Activated CD8-positive, alpha-beta memory T cell treated with anti-CD3 and anti-CD28 coated beads, Interleukin-2, amount 50 U/mL, for 4 hours (primary cell): ENCODE measurements at places on chromosomes 11 and 22.

DNA sequence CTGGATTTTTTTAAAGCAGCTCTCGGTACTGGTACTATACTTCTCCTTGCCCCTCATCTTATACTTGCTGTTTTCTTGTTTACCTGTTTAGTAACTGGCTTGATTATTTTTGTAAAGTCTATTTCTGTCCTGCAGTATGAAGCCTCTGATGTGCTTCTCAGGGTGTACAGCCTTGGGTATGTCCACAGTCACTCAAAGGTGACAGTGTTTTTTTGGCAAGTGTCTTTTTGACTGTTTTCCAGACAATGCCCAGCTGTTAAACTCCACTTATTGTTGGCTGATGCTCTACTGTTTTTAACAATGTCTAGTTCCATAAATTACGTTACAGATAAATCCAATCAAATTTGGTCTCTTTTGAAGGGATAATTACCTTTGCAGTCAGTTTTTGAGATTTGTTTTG, 475.2 kb downstream of the JRKL start:
- no peak for DNase-seq

DNA sequence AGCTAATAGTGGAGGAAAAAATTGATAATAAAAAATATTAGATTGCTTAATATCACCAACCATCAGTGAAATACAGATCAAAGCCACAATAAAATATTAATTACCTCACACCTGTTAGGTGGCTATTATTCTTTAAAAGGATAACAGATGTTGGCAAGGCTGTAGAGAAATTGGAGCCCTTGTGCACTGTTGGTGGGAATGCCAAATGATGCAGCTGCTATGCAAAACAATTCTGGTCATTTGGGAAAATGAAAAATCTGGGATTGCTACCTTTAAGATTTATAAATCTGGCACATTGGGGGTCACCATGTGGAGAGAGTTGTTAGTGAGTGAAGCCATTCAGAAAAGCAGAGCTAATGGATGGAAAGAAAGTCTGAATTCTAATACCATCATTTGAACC, 143.4 kb downstream of the FCHSD2 start:
- no peak for DNase-seq

DNA sequence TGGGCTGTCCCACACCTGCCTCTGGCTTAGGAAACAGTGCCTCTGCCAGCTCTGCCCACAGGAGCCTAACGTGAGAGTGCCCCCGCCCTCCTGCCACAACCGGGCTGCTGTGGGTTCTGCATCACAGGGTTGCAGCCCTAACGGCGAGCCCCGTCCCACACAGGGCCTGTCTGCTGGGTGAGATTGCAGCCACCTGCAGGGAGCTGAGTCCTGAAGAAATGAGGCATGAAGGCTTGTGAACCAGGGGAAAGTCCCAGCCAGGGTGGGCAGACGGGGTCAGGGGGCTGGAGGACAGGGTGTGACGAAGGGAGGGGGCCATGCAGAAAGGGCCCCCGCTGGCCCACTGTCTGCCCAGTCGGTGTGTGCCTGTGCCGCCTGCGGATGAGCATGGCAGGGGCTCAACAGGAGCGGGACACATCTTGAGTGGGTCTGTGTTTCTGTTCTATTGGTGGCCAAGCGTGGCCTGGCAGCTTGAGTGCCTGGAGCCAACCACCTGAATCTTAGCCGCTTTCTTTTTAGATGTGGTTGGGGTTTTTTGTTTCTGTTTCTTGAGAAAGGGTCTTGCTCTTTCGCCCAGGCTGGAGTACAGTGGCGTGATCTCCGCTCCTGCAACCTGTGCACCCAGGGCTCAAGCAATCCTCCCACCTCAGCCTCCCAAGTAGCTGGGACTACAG, 38.9 kb downstream of the CTTN start:
- no peak for DNase-seq

- no peak for DNase-seq
Observed at GRCh38 chr11:29802522-29802921, 214.3 kb downstream of the KCNA4 start.

DNA sequence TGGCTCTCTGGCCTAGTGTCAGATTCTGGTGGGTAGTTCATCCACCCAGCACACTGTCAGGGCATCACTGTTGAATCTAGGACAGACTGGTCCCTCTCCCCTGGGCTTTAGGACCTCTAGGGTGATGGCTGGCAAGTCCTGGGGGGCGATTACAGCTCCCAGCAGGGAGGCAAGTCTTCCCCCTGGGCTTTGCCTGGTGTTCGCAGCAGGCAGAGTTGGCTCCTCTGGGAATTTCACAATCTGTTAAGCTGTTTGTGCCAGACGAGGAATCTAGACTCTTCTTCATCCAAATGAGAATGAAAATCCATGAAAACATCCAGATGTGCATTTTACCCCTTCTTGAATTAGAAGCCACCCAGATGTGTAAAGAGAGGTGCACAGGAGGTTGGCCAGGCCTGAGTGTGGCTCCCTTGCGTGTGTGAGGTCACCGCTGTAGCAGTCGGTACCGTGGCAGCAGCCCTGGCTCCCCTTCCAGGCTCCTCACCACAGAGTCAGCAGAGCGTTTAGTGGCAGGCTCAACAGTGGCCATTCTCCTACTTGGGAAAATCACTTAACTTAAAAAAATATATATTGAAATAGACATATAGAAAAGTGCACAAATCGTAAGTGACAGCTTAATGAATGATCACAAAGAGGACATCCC, 99.9 kb upstream of the TBCEL start:
- no peak for DNase-seq

GRCh38 chr11:95531116-95531515, 258.5 kb downstream of the FAM76B start:
- DNase-seq = no peak

DNA sequence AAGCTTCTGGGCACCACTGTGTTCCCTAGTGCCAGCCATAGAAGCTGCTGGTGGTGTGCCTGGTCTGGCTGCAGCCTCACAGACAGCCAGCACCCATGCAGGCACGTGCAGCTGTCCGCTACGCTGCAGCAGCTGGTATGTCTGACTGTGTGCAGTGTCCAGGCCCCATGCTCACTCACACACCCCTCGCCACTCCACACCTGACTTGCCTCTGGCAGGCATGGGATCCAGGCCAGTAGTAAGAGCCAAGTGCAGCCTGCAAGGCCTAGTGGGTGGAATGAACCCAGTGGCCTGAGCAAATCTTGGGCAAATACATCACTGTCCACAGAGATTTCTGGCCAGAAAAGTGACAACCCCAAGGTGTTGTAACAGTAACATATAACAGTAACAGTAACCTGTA, 111.9 kb downstream of the ARHGAP20 start:
- no peak for DNase-seq

GRCh38 chr11:66225066-66225465, 43.4 kb upstream of the RAB1B start:
- no peak for DNase-seq

DNA sequence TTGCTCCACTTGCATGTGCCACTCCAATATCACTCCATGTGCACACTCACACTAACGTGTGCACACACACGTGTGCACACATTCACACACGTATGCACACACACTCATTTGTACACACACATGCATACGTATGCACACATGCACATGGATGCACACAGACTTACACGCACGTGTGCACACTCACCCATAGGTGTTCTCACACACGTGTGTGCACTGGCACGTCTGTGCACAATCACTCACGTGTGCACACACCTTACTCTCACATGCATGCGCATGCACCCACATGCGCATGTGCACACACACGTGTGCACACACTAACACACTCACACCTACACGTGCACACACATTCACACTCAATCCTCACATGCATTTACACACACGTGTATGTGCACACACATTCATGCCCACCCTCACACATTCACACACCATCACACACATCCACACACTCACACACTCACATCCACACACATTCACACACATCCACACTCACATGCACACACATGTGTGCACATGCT, 9.3 kb upstream of the MS4A15 start:
- DNase-seq = no peak

GRCh38 chr11:126808836-126809235, 191.7 kb downstream of the KIRREL3 start:
- no peak for DNase-seq

- DNase-seq = no peak
Observed at GRCh38 chr11:76897233-76897632, 36.5 kb downstream of the ACER3 start.

GRCh38 chr11:131811383-131811782, 441.0 kb downstream of the NTM start:
- no peak for DNase-seq
